ENCODE measurements at places on chromosomes 1 and 21. TPM values are rescaled to one million over a fixed set of nuclear protein-coding genes. Genes with fewer than 3 reads are reported as not detected.

The GCSAML gene
- total RNA-seq, result not detected

The LGALS8 gene
- total RNA-seq, result 145 TPM

The FMO4 gene
- total RNA-seq, result 1.2 TPM

The HSPA6 gene
- total RNA-seq, result 0.91 TPM

The LCE6A gene
- total RNA-seq, result not detected

The S100A9 gene
- total RNA-seq, result not detected

The SDC3 gene
- total RNA-seq, result not detected

The CORT gene
- not detected for total RNA-seq

The FCRL2 gene
- not detected for total RNA-seq

DNA sequence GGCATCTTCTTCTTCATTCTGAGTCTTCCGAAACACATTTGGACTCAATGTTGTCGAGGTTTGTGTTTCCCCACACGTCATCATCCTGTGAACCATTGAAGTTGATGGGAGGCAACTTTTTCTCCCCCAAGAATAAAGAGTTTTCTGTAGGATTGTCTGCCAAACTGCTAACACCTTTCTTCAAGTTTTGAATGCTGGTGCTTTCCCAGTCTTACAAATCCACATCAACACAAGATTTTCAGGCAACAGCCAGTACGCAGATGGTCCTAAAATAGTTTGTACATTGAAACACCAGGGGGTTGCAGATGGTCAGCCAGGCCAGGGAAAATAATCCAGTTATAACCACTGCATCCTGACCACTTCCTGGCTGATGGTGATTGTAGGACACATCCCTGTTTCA, 187.9 kb downstream of the DISC1 start:
- peaks cover 3% of the 10 kb centered on the region for H3K36me3 ChIP-seq
- H3K27me3 ChIP-seq, result no peaks in the 10 kb centered on the region
- H3K4me1 ChIP-seq, result no peaks in the 10 kb centered on the region
- DNase-seq, result no peak
- no peak overlapping the region for H3K27ac ChIP-seq
- H3K4me3 ChIP-seq, result no peak overlapping the region

- peak overlapping the region; percentile 83 for H3K4me3 ChIP-seq
- DNase-seq, result no peak
- H3K27ac ChIP-seq, result peak overlapping the region; percentile 86
- peaks cover 72% of the 10 kb centered on the region for H3K4me1 ChIP-seq
- H3K36me3 ChIP-seq, result peaks cover 3% of the 10 kb centered on the region
These were observed 15.0 kb downstream of the NES start for GRCh38 chr1:156662005-156662799.

GRCh38 chr21:42200906-42201614, 17.9 kb upstream of the ABCG1 start:
- peaks cover 7% of the 10 kb centered on the region for H3K27me3 ChIP-seq
- peak; percentile 4 for DNase-seq
- no peaks in the 10 kb centered on the region for H3K36me3 ChIP-seq

GRCh38 chr21:15309721-15310120, 244.9 kb upstream of the NRIP1 start:
- no peaks in the 10 kb centered on the region for H3K27me3 ChIP-seq
- no peak for DNase-seq
- no peaks in the 10 kb centered on the region for H3K36me3 ChIP-seq
- no peaks in the 10 kb centered on the region for H3K4me1 ChIP-seq
- no peak overlapping the region for H3K27ac ChIP-seq

DNA sequence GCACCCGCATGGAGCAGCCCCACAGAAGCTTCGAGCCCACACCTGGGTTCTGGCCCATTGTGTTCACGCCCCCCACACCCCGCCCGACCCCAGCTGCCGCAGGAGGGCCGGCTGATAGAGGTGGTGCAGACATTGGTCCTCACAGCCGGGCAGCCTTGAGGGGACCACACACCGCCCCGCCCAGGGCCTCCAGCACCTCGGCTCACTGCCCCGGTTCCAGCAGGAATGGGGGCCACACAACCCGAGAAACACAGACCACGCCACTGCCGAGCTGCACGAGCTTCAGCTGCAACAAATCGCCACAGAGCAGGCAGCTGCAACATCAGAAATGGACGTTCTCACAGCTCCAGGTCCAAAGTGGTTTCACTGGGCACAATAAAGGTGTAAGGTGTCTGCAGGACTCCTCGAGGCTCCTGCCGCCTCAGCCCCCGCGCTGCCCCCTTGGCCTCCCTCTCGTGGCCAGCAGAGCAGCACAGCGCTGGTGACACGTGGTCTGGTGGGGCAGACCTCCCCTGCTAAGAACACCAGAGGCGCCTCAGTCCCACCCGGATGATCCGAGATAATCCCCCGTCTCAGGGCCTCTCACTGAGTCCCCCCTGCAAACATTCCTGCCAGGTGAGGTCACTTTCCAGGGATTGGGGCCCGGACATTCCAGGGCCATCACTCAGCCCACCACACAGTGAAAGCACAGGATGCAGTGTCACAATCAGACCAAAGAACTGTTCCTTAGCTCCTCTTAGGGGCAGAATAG, 62.3 kb upstream of the ADARB1 start:
- H3K27me3 ChIP-seq, result peaks cover 55% of the 10 kb centered on the region
- no peak overlapping the region for H3K27ac ChIP-seq
- no peak for DNase-seq
- no peaks in the 10 kb centered on the region for H3K4me1 ChIP-seq
- H3K36me3 ChIP-seq, result no peaks in the 10 kb centered on the region

DNA sequence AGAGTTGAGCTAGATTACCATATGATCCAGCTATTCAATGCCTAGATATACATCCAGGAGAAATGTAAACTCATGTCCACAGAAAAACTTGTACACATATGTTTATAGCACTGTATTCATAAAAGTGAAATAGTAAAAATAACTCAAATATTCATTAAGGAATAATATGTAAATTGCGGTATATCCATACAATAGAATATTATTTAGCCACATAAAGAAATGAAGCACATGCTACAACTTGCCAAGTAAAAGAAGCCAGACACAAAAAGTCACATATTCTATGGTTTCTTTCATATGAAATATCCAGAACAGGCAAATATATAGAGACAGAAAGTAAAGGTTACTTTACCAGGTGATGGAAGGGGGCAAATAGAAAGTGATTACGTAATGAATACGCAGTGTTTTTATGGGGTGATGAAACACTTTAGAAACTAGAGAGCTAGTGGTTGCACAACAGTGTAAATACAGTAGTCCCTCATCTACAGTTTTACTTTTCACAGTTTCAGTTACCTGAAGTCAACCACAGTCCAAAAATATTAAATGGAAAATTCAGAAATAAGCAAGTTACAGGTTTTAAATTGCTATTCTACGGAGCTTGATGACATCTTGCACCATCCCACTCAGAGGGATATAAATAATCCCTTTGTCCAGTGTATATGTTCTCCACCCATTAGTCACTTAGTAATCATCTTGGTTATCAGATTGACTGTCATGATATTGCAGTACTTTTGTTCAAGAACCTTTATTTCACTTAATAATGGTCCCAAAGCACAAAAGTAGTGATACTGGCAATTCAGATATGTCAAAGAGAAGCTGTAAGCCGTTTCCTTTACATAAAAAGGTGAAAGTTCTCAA, 62.3 kb downstream of the ZNF644 start:
- H3K36me3 ChIP-seq, result peaks cover 45% of the 10 kb centered on the region
- peaks cover 16% of the 10 kb centered on the region for H3K4me1 ChIP-seq
- DNase-seq, result no peak
- H3K4me3 ChIP-seq, result no peak overlapping the region

GRCh38 chr1:89810302-89810701, 10.5 kb upstream of the LRRC8D start:
- H3K27me3 ChIP-seq, result peaks cover 14% of the 10 kb centered on the region
- H3K27ac ChIP-seq, result no peak overlapping the region
- no peaks in the 10 kb centered on the region for H3K4me1 ChIP-seq
- no peaks in the 10 kb centered on the region for H3K36me3 ChIP-seq

DNA sequence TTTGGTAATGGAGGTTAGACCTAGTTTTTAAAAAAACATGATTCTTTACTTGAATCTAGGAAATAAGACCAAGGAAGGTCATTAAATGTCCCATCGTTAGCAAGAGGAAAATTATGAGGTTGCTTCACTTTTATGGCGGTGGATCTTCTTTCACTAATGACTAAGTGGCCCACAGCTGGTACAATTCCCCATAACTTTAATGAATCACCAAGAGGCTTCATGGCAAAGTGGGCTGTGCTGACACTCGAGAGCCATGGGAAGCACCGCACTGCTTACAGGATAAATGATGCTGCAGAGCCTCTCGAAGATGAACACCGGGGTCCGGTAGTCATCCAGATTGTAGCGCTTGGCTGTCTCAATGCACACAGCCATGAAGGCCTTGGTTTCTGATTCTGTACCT, 108.8 kb downstream of the UBR4 start:
- H3K36me3 ChIP-seq, result peaks cover 82% of the 10 kb centered on the region
- no peak overlapping the region for H3K27ac ChIP-seq
- H3K4me1 ChIP-seq, result no peaks in the 10 kb centered on the region
- DNase-seq, result no peak
- H3K4me3 ChIP-seq, result no peak overlapping the region

GRCh38 chr1:208223136-208223535, 21.0 kb downstream of the PLXNA2 start:
- H3K4me1 ChIP-seq, result no peaks in the 10 kb centered on the region
- H3K27me3 ChIP-seq, result peaks cover 24% of the 10 kb centered on the region
- no peak for DNase-seq
- no peaks in the 10 kb centered on the region for H3K36me3 ChIP-seq
- no peak overlapping the region for H3K27ac ChIP-seq

GRCh38 chr1:201766131-201766866, 62.7 kb upstream of the IPO9 start:
- DNase-seq, result no peak
- peaks cover 7% of the 10 kb centered on the region for H3K27me3 ChIP-seq
- no peaks in the 10 kb centered on the region for H3K36me3 ChIP-seq
- H3K4me3 ChIP-seq, result no peak overlapping the region
- H3K4me1 ChIP-seq, result no peaks in the 10 kb centered on the region

GRCh38 chr1:40944841-40945430, 34.6 kb upstream of the CTPS1 start:
- peaks cover 11% of the 10 kb centered on the region for H3K27me3 ChIP-seq
- DNase-seq, result no peak
- H3K4me1 ChIP-seq, result peaks cover 8% of the 10 kb centered on the region
- no peak overlapping the region for H3K27ac ChIP-seq

GRCh38 chr1:51154776-51155175, 52.7 kb downstream of the C1orf185 start:
- no peak overlapping the region for H3K4me3 ChIP-seq
- H3K36me3 ChIP-seq, result no peaks in the 10 kb centered on the region
- no peak for DNase-seq
- H3K27ac ChIP-seq, result no peak overlapping the region
- H3K27me3 ChIP-seq, result peaks cover 21% of the 10 kb centered on the region
- H3K4me1 ChIP-seq, result no peaks in the 10 kb centered on the region

- peaks cover 77% of the 10 kb centered on the region for H3K4me1 ChIP-seq
- no peak for DNase-seq
- H3K4me3 ChIP-seq, result no peak overlapping the region
- H3K27me3 ChIP-seq, result no peaks in the 10 kb centered on the region
These were observed 7.0 kb downstream of the DYRK1A start for GRCh38 chr21:37373539-37373938.

GRCh38 chr1:22592919-22593790, 29.9 kb downstream of the EPHA8 start:
- H3K27ac ChIP-seq, result no peak overlapping the region
- H3K27me3 ChIP-seq, result no peaks in the 10 kb centered on the region
- no peak for DNase-seq
- no peaks in the 10 kb centered on the region for H3K36me3 ChIP-seq
- H3K4me1 ChIP-seq, result no peaks in the 10 kb centered on the region

DNA sequence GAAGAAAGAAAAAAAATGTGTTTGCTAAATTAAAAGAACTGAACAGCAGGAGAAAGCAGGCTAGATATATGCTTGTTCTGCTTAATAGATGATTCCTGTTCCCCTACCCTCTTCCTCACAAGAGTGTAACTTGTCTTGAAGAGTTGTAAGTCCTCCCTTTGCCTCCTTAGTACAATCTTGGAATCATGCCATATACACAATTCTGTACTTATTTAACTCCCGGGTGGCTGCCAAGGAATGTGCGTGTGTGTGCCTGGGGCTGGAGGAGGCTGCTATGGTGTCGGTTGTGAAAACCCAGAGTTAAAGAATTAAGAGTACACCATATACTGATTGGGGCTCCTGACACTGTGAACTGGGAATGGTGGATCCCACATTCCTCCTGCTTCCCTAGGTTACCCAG, 194.2 kb downstream of the SIPA1L2 start:
- DNase-seq, result no peak
- no peaks in the 10 kb centered on the region for H3K4me1 ChIP-seq
- no peak overlapping the region for H3K4me3 ChIP-seq
- no peak overlapping the region for H3K27ac ChIP-seq
- H3K36me3 ChIP-seq, result no peaks in the 10 kb centered on the region

DNA sequence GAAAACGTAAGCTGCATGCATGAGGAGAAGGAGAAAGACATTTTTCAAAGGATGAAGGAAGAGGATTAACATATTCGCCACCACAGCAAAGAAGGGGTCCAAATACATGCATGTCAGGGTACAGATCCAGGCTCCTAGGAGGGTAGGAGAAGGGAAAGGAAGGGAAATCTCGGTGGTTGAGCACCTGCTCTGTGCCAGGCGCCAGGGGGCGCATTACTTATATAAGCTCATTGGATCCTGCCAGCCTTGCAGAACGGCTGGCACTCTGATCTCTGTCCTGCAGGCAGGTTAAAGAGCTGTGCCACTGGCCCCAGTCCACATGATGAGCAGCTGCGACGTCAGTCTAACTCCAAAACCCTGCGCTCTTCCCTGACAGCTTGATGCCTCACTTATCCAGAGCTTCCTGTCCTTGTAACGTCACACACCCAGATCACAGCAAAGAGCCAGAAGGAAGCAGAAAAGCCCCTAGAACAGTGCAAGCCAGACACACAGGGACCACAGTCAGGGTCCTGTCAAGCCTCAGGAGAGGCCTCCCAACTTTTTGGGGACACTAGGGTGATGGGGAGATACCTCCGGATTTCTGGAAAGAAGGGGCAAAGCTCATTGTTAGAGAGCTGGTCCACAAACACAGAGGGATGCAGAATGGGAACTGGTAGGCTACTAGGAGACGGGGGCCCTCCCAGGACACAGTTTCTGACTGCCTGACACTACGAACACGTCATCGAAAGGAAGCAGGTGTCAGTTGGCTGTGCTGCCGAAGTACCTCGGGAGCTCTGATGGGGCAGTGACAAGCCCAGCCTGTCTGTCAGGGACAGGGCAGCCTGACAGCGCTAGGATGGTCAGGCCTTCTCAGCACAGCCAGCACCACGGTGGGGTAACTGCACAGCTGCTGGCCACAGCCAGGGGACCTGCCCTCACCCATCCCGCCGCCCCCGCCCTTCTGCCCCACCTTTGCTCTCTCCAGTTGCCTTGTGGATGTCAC, 99.1 kb downstream of the BEND5 start:
- H3K36me3 ChIP-seq, result no peaks in the 10 kb centered on the region
- DNase-seq, result peak; percentile 23
- peaks cover 4% of the 10 kb centered on the region for H3K27me3 ChIP-seq
- no peak overlapping the region for H3K4me3 ChIP-seq
- no peaks in the 10 kb centered on the region for H3K4me1 ChIP-seq

All from activated CD4-positive, alpha-beta memory T cell treated with anti-CD3 and anti-CD28 coated beads, Interleukin-2, amount 10 ng/mL, durations not matched to agents 7 days and 5 days (primary cell).